Fibroblast of villous mesenchyme (primary cell): ENCODE measurements at places on chromosomes 5 and 9. TPM values are rescaled to one million over a fixed set of nuclear protein-coding genes. Genes with fewer than 3 reads are reported as not detected.

Gene EQTN
- total RNA-seq = not detected in 2 replicates

Gene PCDHGA5
- 1.3 and 1.9 TPM in 2 replicates for total RNA-seq

DNA sequence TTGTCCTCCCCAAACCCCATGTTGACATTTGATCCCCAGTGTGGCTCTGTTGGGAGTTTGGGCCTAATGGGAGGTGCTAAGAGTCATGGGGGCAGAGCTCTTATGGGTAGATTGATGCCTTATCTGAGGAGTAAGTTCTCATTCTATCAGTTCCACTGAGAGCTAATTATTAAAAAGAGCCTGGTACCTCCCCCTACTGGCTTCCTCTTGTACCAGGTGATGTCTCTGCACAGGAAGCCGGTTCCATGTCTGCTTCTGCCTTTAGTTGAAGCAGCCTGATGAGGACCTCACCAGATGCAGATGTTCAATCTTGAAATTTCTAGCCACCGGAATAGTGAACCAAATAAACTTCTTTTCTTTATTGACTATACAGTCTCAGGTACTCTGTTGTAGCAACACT, 10.8 kb downstream of the GABRB2 start:
- no peak for DNase-seq

DNA sequence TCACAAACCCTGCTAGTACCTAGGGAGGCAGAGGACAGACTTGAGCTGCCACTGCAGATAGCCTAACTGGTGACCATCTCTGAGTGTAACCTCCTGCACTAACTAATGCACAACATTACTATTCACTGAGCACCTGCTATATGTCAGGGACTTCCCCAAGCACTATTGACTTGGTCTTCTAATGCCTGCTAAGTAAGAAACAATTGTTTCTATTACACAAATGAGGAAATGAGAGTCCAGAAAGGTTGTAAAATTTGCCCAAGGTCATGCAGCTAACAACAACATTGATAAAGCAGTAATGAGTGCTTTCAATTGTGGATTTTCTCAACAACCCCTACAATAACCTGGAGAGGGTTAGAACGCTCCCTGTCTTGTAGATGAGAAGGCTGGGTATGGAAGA, 183.7 kb downstream of the ZNF462 start:
- DNase-seq = no peak
